Activated naive CD8-positive, alpha-beta T cell treated with anti-CD3 and anti-CD28 coated beads for 36 hours (primary cell): ENCODE measurements at places on chromosomes 2 and 18.
A peak's percentile ranks its signal among the peaks of the same experiment; 100 is the strongest.

- peak; percentile 92 for DNase-seq
Measured at GRCh38 chr2:134917888-134918525, 615 bp upstream of the CCNT2 start.

DNA sequence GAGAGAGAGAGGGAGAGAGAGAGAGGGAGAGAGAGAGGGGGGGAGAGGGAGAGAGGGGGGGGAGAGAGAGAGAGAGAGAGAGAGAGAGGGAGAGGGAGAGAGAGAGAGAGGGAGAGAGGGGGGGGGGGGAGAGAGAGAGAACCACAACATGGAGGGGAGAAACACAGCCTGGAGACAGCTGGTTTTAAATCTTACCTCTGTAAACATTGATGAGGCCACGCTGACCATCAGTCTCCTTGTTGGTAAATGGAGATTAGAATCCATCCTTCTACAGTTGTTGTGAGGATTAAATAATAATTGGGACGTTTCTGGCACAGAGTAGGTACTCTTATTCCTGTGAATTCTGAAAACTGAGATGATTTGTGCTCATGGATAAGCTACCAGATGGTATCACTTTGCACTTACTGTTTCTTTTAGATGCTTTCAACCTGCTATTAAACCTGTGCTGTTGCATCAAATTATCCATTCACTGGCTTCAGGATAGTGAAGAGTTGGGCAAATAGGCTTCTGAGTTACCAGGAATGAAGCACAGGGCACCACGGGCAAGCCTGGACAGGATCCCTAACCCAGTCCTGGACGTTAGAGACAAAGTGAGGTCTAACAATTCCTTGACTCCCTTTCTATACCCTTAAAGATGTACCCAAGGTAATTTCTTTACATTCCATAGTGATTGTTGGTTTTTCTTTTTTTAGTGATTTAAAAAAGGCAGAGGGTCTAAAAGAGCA, 318.1 kb downstream of the ZNF521 start:
- DNase-seq: no peak

GRCh38 chr2:68951899-68952298, 794 bp downstream of the GKN2 start:
- no peak for DNase-seq

DNA sequence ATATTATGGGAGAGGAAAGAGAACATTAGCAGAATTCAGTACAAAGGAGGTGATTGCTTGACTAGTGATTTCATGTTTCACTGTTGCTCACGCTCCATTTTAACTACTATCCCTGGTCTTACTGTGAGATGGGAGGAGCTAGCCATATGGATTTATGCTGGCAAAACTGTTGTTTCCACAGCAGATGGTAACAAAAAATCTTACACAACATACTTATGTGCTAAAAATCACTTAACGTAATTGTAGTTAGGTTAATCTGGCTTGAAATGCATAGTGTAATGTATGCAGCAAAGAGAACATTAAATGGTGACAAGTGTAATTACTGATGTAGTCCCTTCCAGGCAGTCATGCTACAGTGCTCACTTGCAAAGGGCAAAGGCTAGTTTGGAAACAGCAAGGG, 155.6 kb upstream of the LYPD1 start:
- no peak for DNase-seq

DNA sequence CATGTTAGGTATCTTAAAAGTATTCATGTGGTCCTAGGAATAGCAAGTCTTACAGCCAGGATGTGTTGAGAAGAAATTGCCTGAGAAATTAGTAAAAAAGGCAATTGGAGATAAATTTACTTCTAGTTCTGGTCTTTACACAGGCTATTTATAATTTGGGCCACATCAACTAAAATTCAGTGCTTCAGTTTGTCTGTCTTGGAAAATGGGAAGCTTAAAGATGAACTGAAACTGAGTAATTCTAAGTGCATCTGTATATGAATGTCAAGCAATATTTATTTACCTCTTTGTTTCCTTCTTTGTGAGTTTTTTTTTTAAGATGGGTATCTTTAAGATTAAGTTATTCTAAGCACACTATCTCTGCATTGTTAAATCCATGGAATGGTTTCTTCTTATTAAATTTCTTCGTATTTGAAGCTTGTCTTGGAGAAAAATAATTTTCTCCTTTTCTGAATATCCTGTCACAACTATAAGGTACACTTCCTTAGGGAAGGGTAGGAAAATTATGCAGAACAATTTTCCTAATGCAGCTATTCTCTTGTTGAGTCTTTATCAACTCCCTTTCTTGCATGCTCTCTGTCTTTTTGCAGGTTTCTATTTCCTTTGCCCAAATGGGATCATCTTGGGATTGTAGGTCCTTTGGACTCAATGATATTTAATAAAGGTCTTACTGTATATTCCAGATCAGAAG, 39.7 kb upstream of the MMADHC start:
- DNase-seq: no peak

- no peak for DNase-seq
Measured at GRCh38 chr18:75418293-75419005, 9.1 kb downstream of the SMIM21 start.

- DNase-seq: no peak
Measured at GRCh38 chr2:27162151-27163121, 13.6 kb downstream of the TCF23 start.

DNA sequence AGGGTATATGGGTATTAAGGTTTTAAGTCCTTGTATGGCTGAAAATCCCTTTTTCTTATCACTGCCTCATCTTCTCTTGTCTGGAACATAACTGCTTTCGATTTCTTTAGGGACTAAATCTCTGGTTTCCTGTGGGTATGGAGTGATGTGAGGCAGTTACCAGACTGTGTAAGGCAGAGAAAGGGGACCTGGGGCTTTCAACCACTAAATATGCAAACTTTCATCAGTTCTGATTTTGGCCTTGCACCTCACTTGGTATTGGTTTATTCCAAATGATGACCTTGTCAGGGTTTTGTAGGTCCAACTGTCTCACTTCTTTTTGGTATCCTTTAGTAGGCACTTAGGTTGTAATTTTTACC, 9.3 kb downstream of the MAP4K4 start:
- no peak for DNase-seq

- DNase-seq: no peak
Measured at GRCh38 chr2:12700989-12701388, 15.7 kb upstream of the TRIB2 start.

DNA sequence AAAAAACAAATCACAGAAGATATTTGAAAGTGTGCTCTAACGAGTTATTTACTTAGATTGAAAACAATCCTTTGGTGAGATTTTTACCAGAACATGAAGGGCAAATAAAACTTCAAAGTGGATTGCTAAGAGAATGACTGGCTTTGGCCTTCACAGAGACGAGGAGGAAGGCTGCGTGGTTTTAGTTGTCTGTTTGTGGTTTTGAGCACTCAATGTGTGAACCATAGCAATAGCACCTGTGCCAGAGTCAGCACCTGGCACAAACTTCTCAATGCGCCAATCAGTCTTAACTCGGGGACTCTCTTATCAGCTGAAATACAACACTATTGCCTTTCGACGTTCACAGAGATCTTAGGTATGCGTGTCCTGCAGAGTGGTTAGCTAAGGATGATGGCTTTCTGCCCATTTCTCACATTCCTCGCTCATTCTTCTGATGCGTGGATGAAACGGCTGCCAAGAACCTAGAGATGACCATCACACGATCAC, 70.0 kb downstream of the MBP start:
- peak; percentile 67 for DNase-seq

- DNase-seq: peak; percentile 14
Measured at GRCh38 chr18:72181241-72181764, 362.8 kb downstream of the CBLN2 start.

GRCh38 chr18:49075681-49076080, 124.9 kb upstream of the SMAD7 start:
- no peak for DNase-seq

GRCh38 chr2:86510436-86510933, 52.8 kb downstream of the CHMP3 start:
- no peak for DNase-seq

- no peak for DNase-seq
Measured at GRCh38 chr2:61753512-61753911, 100.3 kb downstream of the FAM161A start.

GRCh38 chr18:21853016-21853415, 112.4 kb downstream of the MIB1 start:
- no peak for DNase-seq

GRCh38 chr2:153509133-153509532, 30.6 kb upstream of the RPRM start:
- DNase-seq: no peak

- DNase-seq: no peak
Measured at GRCh38 chr2:7417845-7418742, 500.9 kb downstream of the RNF144A start.
